Stimulated activated CD8-positive, alpha-beta memory T cell treated with anti-CD3 and anti-CD28 coated beads, Interleukin-15, amount 100 ng/mL, for 48 hours (primary cell): ENCODE measurements at places on chromosomes 6 and 20.

GRCh38 chr6:20458027-20458894 is 56.6 kb downstream of the E2F3 start:
- no peak for DNase-seq

DNA sequence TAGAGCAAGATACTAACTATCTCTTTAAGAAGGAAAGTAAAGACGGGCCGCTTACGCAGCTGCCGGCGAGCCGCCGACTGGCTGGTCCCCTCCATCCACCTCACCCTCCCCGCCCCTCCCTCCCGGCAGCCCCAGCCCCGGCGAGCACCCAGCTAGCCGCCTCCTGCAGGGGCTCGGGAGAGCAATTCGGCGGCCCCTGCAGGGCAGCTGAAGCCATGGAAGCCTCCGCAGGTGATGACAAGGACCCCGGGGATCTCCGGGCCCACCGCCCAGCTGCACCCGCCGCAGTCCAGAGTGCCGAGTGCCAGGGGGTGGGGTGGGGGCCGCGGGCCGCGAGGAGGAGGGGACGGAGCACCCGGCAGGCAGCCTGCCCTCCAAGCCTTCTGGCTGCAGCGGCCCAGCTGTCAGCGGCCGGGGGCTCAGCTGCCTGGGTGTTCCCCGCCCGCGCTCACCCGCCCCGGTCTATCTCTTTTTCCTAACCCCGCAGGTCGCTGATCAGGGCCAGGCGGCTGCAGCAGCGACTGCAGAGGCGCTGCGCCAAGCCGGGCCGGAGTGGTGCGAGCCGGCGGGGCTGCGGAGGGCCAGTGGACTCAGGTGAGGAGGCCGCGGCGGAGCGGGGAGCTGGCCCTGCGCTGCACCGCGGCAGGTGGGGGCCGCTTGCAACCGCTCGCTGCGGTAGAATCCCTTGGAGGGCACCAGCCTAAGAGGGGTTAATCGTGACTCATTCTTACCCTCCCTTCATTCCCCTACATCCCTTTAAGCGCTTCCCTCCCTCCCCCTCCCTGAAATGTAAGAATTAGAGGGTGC is at the start of gene SNPH:
SNPH (plus strand) TSS at position 128 of the 807 bp plus-strand sequence. CDS start 29,946 bp downstream, outside the sequence.
- DNase-seq: peak; percentile 45

DNA sequence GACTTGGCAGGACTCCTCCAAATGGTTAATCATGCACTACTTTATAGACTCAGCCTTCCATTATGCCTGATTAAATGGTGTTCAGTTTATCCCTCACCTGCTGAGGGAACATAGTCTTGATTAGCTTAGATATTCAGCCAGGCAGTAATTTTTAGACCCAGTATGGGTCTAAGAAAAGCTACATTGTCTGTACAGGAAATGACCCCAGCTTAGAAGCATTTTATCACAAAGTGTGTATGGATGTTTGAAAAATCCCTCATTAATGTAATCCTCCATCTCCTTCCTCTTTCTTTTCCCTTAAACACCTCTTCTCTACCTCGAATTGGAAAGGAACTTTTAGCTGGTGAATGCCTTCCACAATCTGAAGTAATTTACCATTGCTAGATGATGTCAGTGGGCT is 252.2 kb upstream of the BMP2 start:
- no peak for DNase-seq

DNA sequence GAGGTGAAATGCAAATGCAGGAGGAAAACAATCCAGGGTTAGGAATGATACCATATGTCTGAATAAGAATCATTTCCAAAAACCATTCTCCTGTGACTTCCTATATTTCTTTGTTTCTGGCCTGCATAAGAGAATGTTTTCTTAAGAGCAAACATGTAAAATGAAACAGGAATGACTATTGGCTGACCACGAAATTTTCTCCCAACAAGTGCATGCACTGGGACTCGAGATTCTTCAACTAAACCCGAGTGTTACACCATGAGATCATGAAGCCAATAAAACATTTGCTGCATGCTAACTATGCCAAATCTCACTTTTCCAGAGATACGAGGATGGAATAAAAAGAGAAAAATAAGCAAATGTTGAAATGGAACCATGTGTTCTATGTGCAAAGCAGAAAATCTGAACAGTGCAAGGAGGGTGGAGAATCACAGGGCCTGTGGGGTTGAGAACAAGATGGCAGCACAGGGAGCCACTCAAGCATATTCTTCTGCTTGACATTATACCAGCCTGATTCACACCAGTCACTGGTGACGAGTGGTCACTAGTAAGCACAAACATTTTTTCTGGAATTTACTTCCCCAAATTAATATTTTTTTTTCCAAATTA is 212.2 kb upstream of the FOXA2 start:
- DNase-seq: no peak

- no peak for DNase-seq
Measured at GRCh38 chr6:131808460-131809269, 845 bp downstream of the ENPP1 start.

DNA sequence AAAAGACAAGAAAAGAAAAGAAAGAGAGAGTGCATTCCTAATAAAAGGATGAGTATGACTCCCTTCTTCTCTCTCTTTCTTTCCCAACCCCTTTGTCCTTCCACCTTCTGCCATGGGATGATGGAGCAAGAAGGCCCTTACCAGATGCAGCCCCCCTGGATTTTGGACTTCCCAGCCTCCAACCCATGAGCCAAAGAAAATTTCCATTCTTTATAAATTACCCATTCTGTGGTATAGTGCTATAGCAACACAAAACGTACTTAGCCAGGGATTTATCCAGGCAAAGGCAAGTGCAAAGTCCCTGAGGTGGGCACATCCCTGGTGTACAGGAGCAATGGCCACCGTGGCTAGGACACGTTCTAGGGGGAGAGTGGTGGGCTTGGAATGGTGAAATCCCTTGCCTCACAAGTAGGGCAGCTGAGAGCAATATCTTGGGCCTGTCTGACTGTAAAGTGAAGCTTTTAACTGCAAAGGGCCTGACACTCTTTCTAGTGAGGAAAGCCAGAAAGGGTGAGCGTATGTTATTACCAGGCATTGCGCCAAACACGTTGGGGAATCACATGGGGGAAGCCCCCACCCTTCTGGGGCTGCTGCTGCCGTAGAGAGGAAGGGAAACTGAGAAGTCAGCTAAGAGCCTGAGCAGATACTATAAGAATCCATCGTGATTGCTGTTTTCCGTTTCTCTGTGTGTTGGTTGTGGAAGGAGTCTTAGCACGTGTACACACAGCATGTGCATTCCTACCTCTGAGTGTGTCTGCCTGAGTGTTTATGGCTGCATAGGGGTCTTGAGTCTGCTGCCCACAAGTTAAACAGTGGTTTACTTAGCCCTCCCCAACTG is 50.7 kb upstream of the SIRPA start:
- DNase-seq: peak; percentile 13

DNA sequence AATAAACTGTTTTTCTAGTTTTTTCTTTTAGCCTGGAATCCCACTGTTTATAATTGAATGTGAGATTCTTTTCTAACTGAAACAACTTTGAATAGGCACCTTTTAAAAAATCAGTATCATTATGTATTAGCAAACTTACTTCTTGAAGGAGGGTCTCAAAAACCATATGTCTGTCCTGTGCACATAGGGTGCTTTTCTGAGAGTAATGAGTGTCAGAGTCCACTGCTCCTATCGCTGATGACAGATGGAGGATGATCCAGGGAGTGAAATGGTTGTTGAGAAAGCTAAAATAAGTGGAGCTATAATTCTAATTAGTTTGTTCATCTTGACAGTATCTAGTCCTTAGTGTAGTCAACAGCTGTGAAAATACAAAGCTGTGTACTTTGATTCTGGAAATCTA is 35.8 kb downstream of the MEI4 start:
- DNase-seq: no peak

DNA sequence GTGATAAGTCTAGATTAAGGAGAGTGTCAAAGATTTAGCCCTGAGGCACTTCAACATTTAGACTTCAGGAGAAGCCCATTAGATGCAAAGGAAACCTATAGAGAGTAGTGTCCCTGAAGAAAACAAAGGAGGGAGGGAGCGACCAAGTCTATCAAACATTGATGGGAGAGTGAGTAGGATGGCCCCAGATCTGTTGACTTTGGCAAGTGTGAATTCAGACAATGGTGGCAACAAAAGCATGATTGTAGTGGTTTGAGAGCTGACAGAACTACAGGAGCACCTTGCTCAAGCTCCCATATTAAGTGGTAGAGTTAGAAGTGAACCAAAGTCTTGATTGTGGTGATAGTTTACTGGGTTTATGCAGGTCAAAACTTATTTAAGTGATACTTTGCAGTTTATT is 979 bp upstream of the ABCF1 start:
- DNase-seq: no peak

DNA sequence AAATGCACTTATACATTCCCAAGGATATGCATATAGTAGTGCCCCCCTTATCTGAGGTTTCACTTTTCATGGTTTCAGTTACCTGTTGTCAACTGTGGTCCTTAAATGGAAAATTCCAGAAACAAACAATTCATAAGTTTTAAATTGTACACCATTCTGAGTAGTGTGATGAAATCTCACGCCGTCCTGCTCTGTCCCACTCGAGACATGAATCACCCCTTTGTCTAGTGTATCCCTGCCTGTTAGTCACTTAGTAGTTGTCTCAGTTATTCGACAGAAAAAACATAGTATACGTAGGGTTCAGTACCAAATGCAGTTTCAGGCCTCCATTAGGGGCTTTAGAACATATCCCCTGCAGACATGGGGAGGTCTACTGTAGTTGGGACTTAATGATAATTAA is 57.0 kb downstream of the MAP1LC3A start:
- no peak for DNase-seq

DNA sequence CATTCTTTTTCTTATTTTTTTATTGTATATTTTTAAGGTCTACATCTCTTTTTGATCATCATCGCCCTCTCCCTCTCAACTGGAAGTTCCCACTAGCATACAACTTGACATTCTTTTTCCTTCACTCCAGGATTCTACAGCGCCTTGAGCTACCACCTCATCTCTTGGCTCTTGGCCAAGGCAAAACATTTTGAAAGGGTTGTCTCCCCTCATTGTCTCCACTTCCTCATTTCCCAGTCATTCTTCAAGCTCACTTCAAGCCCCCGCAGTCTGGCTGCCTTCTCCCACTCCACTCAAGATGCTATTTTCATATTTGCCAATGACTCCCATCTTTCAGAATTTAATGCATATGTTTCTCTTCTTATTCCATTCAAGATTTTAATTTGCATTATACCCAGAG is 63.0 kb downstream of the OPN5 start:
- DNase-seq: no peak

DNA sequence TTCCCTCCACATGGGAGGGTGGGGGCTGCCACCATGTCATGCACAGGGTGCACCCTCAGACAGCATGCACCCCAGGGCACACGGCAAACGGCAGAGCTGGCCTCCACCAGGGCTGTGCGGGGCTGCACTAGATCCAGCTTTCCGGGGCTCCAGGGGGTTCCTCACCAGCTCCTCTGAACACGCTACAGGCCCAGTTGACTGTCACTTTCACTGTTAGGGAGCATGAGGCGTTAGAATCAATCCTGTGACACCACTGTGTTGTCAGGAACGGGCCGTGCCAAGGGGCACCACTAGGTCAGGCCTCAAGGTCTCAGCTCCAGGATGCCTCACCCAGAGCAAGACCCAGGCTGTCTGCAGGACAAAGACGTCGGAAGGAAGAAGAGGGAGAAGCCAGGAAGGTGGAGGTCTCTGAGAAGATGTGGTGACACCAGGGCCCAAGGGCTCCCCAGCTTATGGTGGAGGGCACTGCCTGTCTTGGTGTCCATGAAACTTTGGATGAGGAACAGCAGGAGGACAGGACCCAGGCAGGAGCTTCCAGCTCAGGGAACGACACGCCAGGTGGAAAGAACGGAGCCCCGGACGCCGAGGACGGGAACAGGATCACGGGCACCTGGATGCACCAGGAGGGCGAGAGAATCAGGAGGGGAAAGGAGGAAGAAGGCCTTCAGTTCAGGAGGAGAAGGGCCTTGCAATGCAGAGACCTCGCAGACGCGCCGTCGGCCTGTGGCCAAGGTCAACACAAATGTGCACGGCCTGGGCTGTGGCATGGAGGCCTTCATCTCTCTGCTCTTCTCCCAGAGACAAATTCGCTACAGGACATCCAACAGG is 49.5 kb downstream of the YTHDF1 start:
- DNase-seq: no peak

GRCh38 chr6:4781426-4781825 is 5.2 kb downstream of the CDYL start:
- DNase-seq: no peak

DNA sequence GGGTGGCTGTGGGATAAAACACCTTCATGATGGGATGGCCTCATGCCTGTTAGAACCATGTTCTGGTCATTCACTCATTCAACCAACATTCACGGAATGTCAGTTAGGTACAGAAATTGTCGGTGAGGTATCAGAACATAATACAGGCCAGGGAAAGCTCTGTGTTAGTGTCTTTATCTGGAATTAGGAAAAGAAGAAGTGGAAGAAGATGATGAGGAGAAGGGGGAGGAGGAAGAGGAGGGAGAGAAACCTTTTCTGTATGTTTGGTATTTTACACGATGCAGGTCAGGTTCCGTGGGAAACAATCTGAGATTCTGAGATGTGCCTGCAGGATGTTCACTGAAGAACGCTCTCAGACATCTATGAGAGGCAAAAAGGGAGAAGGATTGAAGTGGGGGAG is 5.6 kb downstream of the ADTRP start:
- no peak for DNase-seq

- no peak for DNase-seq
Measured at GRCh38 chr6:165987483-165988301, 180.0 kb downstream of the TBXT start.

- no peak for DNase-seq
Measured at GRCh38 chr6:105204768-105205167, 25.0 kb upstream of the POPDC3 start.

DNA sequence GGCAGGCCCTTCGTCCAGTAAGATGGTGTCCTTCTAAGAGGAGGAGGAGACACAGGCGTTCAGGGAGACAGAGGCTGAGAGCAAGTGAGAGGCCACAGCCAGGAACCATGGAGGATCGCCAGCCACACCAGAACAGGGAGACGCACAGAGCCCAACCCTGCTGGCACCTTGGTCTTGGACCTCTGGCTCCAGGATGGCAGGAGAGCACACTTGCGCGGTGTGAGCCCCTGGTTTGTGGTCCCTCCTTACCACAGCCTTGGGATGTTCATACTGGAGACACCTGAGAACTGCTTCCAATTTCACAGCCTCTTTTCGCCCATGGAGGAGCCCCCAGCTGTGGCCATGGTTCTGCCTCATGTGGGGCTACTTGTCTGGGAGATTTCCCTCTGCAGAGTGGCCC is 222.4 kb downstream of the DLL1 start:
- no peak for DNase-seq

DNA sequence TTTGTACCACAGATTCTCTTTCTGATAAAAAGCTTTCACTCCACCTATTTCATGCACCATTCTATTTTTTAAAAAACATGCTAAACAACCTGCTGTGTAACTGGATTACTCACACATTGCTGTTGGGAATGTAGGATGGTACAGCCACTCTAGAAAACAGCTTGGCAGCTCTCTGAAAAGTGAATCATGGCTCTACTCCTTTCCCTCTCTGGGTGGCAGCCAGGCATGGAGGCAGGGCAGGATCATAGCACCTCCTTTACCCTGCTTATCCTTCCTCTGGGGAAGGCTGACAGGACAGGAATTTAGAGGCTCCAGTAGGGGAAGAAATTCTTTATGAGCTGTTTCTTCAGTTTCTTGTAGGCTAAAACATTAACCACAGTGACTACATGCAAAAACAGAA is 6.7 kb upstream of the VNN2 start:
- no peak for DNase-seq
